ENCODE measurements at places on chromosomes 1 and 21. TPM values are rescaled to one million over a fixed set of nuclear protein-coding genes. Genes with fewer than 3 reads are reported as not detected.

- no peak for DNase-seq
These were observed 103.3 kb downstream of the DUSP10 start for GRCh38 chr1:221638595-221638994.

GRCh38 chr21:33685613-33686197 lies 43.4 kb downstream of the ITSN1 start:
- no peak for DNase-seq

DNA sequence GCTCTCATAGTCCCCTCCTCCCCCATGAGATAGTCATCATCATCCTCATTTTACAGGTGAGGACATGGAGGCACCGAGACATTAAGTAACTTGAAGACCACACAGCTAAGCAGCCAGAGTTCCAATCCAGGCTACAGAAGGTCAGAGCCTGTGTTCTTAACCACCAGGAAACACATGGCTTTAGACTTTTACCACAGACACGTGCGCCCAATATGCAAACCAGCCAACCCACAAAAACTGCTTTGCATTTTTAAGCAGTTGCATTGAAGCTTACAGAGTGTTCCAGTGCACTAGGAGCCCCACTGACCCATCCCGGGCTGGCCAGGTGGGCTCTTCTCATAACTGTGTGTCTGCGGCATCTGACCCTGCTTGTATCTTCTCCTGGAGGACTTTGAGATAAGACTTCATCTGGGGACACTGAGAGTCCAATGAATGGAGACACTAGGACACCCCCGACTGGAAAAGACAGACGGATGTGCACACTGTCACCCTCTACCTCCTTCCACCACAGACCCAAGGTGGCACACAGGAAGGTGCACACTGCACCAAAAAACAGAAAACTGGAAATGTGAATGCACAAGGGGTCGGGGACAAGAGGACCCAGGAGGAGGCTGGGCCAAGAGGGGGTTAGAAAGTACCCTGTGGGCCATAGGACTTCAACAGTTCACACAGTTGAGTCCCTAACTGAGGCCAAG lies 56.4 kb downstream of the ETS2 start:
- no peak for DNase-seq

- no peak for DNase-seq
These were observed 43.2 kb downstream of the C1orf198 start for GRCh38 chr1:230824919-230825721.

- DNase-seq = no peak
These were observed 8.6 kb upstream of the MT1HL1 start for GRCh38 chr1:237012788-237013383.

GRCh38 chr1:175128523-175128922 lies 60.9 kb downstream of the TNN start:
- DNase-seq = no peak

DNA sequence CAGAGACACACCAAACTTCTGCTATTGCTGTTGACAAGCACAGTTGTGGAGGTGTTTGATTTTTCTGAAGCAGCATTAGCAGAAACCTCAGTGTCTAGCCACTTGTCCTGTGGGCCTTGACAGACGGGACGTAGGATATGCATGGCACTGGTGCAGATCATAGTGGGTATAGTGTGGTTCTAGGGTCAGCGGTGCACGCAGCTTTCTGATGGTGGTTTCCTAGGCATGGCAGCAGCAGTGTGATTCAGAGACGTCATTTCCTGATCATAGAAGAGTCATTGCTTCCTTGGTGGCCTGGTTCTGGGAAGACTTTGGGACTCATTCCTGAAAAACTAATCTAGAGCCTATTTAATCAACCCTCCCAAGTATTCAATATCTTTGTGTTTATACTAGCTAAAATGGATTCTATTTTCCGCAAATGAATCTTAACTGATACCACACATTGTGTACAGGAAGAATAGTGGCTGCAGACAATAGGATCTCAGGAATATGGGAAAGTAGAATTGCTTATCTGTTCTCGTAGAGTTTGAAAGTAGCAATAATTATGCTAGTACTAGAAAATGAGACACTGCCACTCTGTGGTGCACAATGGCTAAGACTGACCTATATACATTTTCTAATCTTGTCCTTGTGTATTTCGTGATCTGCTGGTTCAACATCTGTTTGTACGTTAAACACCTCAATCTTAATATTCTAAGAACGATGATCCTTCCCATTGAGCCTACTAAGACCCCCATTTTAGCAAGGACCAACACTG lies 2.8 kb upstream of the USP1 start:
- DNase-seq = no peak

GRCh38 chr1:157785248-157785647 lies 8.3 kb upstream of the FCRL2 start:
- DNase-seq = no peak

GRCh38 chr21:32817208-32817607 lies 45.7 kb upstream of the PAXBP1 start:
- no peak for DNase-seq

- no peak for DNase-seq
These were observed 60.4 kb downstream of the IL12RB2 start for GRCh38 chr1:67368046-67368514.

- peak; percentile 44 for DNase-seq
These were observed 2.1 kb downstream of the VCAM1 start for GRCh38 chr1:100721526-100722207.

DNA sequence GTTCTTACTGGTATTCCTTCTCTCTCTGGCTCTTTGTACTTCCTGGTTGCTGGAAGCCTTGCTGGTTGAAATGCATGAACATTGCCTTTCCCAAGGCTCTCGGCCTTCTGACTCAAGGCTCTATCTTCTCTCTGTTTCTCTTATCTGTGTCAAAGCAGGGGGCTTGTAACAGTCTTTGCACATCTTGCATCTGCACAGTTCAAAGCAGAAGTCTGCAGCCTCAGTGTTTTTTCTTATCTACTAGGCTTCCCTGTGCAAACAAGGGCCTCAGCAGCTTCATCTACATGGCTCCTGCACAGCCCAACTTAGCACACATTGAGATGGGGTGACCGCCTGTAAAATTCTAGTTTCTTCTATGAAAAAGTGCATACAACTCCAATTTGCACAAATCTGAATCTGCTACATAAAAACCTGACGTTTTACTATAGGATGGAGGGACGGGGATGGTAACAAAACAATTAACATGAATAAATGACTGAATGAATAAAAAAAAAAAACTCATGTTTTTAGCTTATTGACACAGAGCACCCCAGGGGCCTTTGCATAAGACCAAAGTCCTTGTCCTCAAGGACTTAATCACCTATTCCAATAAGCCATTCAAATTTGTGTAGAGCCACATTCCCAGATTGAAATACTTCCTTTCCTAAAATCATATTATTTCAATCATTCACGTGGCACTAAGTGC lies 458.3 kb downstream of the LMO4 start:
- DNase-seq = no peak

- no peak for DNase-seq
These were observed 520.4 kb upstream of the CXADR start for GRCh38 chr21:16992448-16992847.

GRCh38 chr1:187034501-187034900 lies 205.8 kb downstream of the PLA2G4A start:
- DNase-seq = no peak

DNA sequence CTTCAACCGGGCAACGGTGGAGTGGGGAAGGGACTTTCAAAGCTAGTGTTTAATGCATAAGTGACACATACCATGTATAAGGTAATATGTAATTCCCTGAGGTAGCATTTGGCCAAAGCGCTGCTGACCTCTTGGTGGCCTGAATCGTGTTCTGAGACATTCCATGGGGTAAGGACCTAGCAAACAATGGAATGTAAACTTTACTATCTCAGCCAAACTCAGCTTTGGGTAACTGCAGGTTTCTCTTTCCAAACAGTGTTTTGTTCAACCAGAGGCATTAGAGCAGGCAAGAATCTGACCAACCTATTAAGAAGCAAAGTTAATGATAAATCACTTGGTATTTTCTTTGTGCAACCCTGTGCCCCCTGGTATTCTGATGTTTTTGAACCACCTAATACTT lies 22.0 kb downstream of the TGFB2 start:
- no peak for DNase-seq

Gene SH2D2A
- 0.78 TPM for total RNA-seq

Gene ADGRB2
- total RNA-seq = not detected

Gene PDC
- not detected for total RNA-seq

Gene NOTCH2NLA
- total RNA-seq = 23.5 TPM

Gene CD1D
- total RNA-seq = 9.5 TPM

Gene RAB7B
- total RNA-seq = 0.73 TPM

Gene OPTC
- total RNA-seq = not detected

Gene DENND2C
- total RNA-seq = 4.7 TPM

Gene CCDC190
- not detected for total RNA-seq
